Stimulated activated CD4-positive, alpha-beta T cell treated with anti-CD3 and anti-CD28 coated beads, Interleukin-15, amount 100 ng/mL, for 24 hours (primary cell): ENCODE measurements at places on chromosomes 3 and 15.
A peak's percentile ranks its signal among the peaks of the same experiment; 100 is the strongest.

GRCh38 chr15:40439960-40440742, 602 bp upstream of the BAHD1 start:
- DNase-seq = peak; percentile 66

- DNase-seq = peak; percentile 29
Measured at GRCh38 chr15:63156755-63157117, 541 bp downstream of the RPS27L start.

- DNase-seq = no peak
Measured at GRCh38 chr3:57575966-57576626, 20.0 kb downstream of the PDE12 start.

GRCh38 chr3:37741644-37742043, 120.0 kb upstream of the CTDSPL start:
- DNase-seq = no peak
